ENCODE measurements at places on chromosomes 3 and 15. TPM values are rescaled to one million over a fixed set of nuclear protein-coding genes. Genes with fewer than 3 reads are reported as not detected.

The GPR149 gene
- not detected for total RNA-seq

The PPP1R14D gene
- total RNA-seq = not detected

The SI gene
- not detected for total RNA-seq

The PROS1 gene
- total RNA-seq = 38.2 TPM

The LSMEM2 gene
- total RNA-seq = 45.2 TPM

The SST gene
- total RNA-seq = not detected

The LDHAL6B gene
- not detected for total RNA-seq

The SNRPN gene
- 477 TPM for total RNA-seq

The ZNF774 gene
- 10.4 TPM for total RNA-seq

The MUSTN1 gene
- total RNA-seq = 13.0 TPM

The SLC27A2 gene
- total RNA-seq = not detected

The PLSCR2 gene
- total RNA-seq = not detected

- no peak for DNase-seq
Measured at GRCh38 chr15:85318732-85319076, 61.7 kb upstream of the AKAP13 start.

GRCh38 chr3:180184816-180185215, 148.1 kb upstream of the PEX5L start:
- DNase-seq = no peak

DNA sequence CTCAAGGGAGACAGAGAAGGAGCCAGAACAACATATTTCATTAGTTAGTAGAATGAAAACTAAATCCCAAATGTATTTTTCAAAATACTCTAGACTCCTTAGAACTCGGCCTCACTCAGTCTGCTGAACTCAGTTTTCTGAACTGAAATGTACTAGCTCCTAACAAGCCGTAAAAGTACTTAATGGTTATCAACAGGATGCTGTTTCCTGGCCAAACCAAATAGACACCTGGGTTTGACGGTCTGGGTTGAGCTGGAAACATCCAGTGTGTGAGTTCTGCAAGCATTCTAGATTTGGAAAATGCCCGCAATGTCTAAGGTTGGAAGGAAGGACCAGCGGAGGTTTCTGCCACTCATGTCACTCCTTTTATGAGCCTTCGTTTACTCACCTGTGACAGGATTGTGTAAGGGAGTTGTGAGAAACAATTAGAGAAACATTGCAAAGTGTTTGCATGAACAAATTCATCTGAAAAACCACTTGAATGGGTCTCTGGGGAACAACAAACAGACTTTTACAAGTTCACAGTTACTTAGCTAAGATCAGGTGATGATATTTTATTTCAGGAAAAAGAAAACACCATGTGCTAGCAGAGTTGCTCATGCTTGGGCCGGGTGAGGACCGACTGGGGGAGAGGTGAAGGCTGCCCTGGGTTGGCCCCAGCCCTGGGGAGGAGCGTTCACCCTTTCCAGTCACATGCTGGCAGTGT, 151.0 kb downstream of the ALDH1A2 start:
- DNase-seq = no peak

GRCh38 chr15:91465696-91466095, 365.6 kb downstream of the SV2B start:
- DNase-seq = no peak

DNA sequence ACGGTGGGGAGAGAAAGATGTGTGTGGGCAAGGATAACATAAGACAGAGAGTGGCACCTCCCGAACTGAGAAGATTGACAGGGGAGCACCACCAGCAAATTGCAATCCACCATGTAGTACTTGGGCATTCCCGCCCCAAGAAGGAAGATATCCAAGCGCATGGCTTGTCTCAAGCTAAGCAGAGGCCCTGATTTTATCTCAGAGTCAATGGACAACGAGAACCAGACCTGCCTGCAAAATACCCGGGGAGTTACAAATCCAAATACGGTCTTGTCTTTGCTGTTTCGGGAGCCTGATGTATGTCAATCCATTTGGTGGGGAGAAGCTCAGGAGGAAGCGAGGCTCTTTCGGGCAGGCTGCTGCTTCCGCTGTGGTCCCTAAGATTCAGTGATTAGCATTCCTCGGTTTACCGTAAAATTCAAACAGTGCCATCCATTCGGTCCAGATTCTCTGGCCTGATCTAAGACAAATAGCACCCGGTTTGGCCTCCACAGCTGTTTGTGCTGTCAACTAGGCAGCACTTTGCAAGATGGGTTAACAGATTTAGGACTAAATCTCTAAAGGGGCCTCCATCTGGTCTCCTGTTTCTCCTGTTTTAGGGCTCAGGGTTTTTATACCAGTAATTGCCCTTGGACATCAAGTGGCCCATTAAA, 97.7 kb upstream of the WNT5A start:
- DNase-seq = no peak

DNA sequence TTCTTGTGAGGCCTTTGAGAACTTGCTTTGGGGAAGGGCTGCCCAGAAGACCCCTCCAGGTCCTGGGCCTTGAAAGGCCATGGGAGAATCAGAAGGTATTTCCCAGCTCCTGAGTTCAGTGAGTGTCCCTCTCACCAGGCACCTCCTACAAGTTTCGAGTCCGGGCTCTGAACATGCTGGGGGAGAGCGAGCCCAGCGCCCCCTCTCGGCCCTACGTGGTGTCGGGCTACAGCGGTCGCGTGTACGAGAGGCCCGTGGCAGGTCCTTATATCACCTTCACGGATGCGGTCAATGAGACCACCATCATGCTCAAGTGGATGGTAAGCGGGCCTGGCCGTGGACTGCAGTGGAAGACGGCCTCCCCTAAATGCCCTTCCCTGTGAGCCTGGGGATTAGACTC, 68.3 kb downstream of the BOC start:
- no peak for DNase-seq

GRCh38 chr3:17473761-17474160, 268.7 kb downstream of the TBC1D5 start:
- DNase-seq = no peak

DNA sequence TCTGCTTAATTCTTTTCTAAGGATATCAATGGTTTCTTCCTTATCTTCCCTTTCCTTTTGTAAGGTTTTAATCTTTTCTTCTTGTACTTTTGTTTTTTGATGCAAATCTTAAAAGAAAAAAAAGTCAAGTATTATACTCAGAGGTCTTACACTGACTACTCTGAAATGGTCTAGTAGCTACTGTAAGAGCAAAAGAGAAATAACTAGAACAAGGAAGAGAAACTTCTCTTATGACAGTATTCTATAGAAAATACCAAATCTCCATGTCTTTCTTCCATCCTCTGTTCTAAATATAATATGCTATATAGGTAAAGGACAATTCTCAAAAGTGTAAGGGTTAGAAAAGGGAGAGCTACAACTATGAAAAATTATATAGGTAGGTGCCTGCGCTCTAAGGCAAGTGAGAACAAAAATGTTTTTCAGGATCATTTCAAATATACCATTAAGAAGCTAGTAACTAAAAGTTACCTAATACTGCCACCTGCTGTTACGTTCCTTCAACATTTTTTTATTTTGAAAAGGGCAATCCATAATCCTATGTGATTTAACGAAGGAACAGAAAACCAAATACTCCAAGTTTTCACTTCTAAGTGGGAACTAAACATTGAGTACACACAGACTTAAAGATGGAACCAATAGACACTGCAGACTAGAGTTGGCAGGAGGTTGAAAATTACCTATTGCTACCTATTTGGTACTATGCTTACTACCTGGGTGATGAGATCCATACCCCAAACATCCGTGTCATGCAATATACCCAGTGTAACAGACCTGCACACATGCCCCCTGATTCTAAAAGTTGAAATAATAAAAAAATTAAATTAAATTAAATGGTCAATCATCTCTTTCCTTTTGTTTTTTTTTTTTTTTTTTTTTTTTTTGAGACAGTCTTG, 36.7 kb downstream of the CIP2A start:
- no peak for DNase-seq

DNA sequence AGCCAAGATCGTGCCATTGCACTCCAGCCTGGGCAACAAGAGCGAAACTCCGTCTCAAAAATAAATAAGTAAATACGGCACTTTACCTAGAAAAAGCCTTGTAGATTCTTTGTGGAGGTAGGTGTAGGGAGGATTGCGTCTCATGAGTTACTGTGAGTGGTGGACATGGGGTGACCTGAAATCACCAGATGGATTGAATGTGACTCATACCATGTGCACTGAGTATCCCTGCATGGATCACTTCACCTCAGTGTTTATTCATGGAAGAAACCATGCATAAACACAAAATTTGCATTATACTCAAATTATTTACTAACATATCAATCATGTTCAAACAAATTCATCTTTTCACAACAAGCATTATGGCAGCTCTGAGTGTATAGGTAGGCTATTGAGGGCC, 55.9 kb downstream of the MRPS25 start:
- no peak for DNase-seq

GRCh38 chr3:148884261-148884660, 19.2 kb downstream of the CPA3 start:
- DNase-seq = no peak

DNA sequence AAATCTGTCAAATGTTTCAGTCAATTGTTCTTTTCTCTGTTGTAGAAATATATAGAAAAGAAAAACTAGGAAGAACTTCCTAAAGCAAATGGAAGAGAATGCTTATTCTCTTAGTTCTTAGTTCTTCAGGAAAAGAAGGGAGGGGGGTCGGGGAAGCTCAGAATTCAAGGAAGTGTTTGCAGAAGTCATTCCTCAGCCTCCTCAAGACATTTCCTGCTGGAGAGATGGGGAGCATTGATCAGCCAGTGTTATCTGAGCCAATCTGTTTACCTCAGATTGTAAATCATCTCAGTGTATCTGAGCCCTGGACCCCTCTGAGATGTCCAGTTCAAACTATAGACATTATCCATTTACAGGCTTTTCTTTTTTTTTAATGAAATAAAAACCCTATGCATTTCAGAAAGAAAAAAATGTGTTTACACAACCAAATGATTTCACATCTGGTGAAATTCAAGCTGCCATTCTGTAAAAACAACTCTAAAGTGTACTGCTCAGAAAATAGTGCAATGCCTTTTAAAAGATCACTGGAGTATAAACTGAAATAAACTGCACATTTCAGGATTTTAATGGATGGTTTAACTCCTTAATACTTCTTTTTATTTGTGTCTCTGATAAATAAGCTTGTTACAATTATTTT, 460.7 kb downstream of the ROBO1 start:
- no peak for DNase-seq

GRCh38 chr15:64621056-64621455, 154.3 kb downstream of the RBPMS2 start:
- DNase-seq = no peak

DNA sequence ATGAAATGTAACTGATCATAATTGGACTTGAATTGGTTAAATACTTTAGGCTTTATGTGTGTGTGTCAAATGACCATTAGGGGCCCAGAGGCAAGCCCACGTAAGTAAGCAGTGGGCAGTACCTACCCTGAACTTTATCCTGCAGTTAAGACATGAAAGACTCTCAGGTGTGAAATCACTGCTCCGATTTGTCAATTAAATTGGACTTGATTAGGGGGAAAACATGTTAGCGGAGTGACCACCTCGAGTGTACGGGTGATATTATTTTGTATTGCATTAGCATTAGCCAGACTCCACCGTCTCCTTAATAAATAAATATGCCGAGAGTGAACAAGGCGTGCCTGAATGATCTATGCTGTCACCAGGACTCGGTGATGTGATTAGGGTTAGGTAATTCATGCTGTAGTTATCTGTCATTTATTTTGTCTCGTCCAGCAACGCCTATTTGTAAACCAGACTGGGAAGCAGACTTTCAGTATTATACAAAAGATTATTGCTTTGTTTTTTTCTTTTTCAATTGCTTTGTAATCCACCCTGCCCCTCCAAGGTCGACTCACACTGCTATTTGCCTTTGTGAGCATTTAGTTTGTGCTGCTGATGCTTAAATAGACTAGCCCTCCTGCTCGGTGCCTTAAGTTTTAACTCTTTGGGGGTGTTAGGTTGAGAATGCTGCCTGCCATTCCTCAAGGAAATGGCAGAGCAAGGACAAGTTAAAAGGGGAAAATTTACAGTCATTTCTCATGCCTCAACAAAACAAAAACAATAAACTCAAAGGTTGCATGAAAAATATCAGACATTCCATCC, 1.8 kb downstream of the RBMS3 start:
- DNase-seq = no peak

- no peak for DNase-seq
Measured at GRCh38 chr15:72460402-72460801, 13.7 kb upstream of the ARIH1 start.

GRCh38 chr3:121431726-121432517, 113.9 kb downstream of the POLQ start:
- DNase-seq = peak; percentile 16

DNA sequence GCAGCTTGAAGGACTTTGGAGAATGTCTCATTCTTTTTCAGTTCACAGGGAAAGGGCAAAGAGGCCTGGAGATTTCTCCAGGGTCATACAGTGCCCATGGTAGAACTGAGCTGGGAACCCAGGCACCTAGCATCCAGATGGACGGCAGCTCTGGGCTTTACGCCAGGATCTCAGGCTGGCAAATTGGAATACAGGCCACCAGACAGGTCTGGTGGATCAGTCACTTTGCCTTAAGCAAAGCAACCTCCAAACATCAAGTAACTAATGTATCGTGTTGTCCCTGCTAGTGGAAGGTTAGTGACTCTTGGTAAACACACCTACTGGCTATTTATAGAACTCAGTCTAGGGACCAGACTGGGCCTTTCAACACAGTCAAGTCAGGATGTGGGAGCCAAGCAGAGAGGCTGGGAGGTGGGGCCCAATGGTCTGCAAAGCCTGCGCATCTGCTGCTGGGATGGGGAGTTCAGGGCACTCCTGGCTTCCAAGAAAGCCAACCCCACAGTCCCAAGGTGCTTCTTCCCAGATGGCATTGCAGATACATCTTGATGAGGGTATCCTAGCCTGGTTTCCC, 30.2 kb downstream of the RPLP1 start:
- no peak for DNase-seq

- no peak for DNase-seq
Measured at GRCh38 chr3:127325629-127325961, 37.7 kb upstream of the PRR20G start.

DNA sequence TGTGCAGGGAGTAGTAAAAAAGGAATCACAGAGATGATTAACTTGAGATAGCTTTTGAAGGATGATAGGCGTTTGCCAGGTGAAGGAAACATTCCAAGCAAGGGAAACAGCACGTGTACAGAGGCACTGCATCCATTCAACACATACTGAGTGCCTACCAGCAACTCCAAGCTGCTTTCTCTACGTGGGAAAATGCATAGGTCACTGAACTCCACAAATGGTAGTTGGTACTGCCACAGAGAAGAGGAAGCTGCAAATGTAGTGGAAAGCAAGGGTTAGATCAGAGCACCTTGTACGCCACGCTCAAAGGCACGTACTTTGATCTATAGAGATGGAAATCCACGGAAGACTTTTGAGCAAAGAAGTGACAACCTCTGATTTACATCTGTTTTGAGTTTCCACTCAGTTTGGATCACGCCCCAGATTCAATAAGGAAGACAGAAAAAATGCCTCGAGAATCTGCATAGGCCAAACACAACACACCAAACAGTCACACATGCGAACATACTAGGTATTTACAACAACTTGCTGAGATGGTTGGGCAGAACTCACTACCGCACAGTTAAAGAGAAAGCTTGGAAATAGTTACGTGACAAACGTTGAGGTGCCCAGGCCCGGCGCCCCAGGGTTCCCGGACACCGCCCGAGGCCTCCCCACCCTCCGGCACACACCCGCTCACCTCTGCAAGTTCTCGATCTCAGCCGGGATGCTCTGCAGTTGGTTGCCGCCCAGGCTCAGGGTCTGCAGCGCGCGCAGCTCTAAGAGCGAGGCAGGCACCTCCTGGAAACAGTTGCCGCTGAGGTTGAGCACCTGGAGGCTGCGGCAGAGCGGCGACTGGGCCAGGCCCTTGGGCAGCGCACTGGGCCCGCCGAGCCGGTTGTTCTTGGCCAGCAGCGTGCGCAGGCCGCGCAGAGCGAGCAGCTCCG, 826 bp downstream of the LRRC58 start:
- DNase-seq = peak; percentile 7

GRCh38 chr3:103786296-103786695, 1351.5 kb downstream of the ZPLD1 start:
- no peak for DNase-seq

Measured in heart right ventricle (tissue), 16 donors.